ENCODE measurements at places on chromosomes 5 and 9.

DNA sequence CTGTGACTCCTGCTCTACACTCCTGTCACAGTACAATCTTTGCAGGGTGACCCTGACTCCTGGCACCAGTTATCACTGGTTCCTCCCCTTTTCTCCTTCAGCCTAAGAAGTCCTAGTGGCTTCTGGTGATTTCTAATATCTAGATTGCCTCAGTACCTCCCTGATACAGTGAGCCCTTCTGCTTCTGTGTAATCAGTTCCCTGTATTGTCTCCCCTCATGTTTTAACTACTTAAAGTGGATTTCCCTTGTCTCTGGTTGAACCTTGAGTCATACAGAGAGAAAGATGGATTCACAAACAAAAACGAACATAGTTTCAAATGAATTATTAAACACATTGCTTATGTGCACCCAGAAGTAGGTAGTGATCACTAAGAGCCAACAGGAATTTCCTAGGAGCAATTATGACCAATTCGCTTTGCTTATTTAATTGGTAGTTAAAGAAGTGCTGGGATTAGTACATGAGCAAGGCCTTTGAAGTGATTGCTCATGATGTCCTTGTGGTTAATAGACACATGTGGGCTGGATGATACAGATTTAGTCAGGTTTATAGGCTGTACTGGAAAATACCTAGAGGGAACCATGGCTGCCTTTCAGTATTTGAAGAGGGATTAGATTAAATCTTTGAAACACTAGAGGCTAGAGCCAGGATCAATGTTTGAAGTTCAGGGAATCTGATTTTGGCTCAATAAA lies 145.8 kb upstream of the MEF2C start:
- no peak for DNase-seq

GRCh38 chr9:29422438-29422837 lies 1849.2 kb upstream of the C9orf72 start:
- no peak for DNase-seq

GRCh38 chr9:116987721-116988485 lies 300.8 kb downstream of the TRIM32 start:
- no peak for DNase-seq

DNA sequence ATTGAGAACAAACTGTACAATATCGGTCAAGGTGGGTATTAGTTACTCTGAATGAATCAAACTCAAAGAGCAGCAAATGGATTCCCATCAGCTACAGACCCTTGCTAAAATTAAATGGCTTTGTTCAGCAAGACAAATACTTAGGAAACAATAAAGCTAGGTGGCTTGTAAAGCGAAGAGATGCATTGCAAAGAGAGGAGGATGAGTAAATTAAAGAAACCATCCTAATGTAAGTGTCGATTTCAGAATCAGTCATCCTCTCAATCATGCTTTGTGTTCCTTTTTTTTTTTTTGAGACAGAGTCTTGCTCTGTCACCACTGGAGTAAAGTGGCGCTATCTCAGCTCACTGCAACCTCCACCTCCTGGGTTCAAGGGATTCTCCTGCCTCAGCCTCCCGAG lies 359.2 kb upstream of the ZNF462 start:
- no peak for DNase-seq

DNA sequence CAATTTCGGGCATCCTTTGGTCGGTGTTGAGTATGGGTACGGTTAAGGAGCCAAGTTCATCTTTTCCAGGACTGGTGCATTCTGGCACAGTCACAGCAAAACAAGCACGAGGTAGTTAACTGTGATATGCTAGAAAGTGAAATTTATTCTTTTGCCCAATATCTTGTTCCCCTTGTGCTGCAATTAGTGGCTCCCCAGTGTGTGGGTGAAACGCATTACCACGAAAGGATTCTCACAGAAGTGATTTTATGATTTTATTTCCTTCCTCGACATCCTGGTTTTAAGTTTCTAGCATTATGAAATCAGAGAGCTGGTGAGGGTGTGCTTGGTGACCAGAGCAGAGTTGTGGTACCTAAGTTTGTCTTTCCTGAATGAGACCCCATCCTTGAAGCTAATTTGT lies 1.5 kb downstream of the FRMPD1 start:
- no peak for DNase-seq

- peak; percentile 57 for DNase-seq
These were observed 182.8 kb upstream of the TARS1 start for GRCh38 chr5:33257807-33258429.

GRCh38 chr5:154518438-154518867 lies 40.4 kb upstream of the HAND1 start:
- no peak for DNase-seq

GRCh38 chr9:6566409-6567139 lies 79.0 kb downstream of the GLDC start:
- DNase-seq, result peak; percentile 94

DNA sequence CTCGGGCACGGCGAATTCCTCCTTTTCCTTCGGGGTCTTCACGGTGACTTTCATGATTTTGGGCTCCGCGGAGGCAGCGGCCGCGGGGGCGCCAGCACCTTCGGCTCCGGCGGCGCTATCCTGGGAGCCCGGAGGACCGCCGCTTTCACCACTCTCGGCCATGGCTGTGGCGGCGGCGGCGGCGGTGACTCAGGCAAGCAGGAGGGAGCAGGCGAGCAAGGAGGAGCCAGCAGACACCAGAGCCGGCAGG lies 315 bp downstream of the UBQLN1 start:
- DNase-seq, result peak; percentile 62

DNA sequence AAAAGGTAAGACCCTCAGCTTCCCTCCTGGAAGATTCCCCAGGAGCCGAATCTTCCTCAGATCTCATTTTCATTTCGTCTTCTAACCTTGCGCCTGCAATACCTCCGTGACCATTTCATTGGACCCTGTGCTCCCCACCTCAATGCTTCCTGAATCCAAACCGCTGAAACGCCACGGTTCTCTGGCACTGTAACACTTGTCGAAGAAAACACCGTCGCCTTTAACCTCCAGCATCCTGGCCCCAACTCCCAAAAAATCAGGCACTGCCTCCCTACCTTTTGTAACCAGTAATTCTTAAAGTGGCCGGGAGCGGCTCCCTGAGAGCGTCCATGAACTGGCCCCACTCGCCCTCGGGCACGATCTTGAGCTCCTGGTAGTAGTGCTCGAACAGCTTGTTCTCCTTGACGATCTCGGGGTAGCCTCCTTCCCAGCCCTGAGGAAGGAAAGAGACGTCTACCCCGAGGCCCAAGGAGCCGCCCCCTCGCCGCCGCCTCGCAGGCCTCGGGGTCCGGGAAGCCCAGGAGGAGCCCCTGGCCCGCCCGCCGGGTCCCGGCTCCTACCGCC lies 438 bp downstream of the NSUN2 start:
- no peak for DNase-seq

GRCh38 chr5:159928122-159928909 lies 12.0 kb downstream of the ADRA1B start:
- peak; percentile 68 for DNase-seq

GRCh38 chr5:143870871-143871632 lies 59.1 kb downstream of the HMHB1 start:
- DNase-seq, result peak; percentile 29

DNA sequence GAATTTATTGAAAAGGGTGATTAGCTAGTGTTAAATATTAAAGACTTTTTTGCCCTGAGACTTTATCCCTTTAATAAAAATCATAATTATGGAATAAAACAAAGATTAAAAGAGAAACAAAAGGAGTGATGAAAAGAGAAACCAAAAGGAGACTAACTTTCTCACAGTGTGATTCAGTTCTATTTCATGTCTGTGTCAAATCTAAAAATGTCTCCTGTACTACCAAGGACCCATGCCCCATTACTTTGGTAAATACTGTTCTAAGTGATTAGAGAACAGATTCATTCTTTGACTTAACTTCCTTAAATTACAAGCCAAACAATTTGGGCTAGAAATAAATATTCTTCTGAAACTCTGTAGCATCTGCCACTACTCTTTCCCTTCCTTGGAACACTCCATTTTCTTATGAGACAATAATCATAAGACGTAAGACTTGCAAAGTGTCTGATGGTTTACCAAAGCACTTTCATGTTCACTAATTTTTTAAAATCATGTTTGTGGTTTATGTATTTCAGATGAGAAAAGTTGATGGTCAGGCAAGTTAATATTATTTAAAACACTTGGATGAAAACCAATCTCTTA lies 319.0 kb downstream of the EBF1 start:
- no peak for DNase-seq

DNA sequence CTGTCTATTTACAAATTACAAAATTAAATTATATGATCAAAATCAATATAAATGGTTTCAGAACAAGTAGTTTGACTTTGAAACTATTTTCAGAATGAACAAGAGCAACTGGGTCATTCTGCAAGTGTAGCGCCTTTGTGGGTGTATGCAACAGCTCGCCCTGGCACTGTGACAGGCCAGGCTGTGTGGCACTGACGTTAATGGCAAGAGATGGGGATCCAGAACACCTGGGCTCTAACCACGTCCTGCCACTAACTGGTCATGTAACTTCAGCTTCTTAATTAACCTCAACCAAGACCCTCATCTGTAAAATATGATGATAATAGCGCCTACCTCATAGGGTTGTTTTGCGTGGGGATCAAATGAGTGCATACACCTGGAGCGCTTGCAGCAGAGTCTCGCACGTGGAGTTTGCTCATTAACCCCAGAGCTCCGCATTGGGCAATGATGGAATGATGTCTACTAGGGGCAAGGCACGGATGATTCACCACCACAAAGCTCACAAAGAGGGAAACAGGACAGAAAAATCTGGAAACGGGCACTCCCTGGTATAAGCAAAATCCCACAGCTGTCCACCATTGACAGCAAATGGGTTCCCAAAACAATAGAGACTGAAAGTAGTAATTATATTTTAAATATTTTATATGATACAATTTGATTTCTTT lies 639.4 kb downstream of the SEMA5A start:
- peak; percentile 54 for DNase-seq

DNA sequence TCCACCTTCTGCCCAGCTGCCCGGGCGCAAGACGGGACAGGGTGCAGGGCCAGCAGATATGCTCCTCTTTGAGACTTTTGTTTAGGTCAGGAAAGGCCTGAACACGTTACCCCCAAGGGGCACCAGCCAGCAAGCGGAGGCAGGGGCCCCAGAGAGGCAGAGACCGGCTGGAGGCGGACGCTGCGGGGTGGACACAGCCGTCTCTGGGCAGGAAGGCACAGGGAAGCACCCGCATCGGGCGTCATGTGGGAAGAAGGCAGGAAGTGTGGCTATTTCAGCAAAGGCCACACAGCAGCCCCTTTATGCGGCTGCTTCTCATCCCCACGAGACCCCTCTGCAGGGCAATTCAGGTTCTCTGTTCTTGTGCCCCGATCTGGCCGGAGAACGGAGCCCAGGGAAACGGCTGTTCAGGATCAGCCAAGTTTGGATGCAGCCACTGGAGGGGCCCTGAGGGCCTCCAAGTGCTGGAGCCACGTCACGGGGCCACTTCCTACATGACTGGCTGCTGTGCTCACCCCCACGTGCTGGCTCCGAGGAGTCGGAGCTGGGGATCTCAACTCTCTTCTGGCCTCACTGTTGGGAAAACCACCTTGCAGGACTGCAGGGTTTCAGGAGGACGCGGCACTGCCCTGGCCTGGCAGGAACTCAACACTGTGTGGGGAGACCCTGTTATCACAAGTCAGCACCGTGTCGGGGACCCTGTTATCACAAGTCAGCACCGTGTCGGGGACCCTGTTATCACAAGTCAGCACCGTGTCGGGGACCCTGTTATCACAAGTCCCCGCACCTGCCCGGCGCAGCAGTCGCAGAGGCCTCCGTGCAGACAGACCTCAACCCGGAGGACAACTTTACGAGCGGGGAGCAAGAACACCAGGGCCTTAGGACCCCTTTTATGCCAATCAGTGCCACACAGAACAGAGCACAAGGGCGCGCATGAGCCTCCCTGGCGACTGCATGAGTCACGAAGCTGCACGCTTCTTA lies 44.4 kb downstream of the SLC12A7 start:
- DNase-seq, result no peak

DNA sequence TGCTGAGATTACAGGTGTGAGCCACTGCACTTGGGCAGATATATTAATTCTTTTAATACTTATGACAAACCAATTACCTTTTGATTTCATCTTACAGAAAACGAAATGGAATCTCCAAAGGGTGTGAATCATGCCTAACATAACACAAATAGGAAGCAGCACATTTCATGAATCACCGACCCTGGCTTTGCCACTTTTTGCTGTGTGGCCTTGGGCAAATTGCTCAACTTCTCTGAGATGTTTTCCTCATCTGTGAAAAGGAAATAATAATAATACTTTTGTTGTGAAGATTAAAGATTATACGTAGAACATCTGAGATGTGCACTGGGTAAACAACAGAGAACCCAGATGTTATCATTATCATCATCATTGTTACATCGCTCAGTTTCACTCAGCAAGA lies 50.7 kb upstream of the FREM1 start:
- DNase-seq, result no peak

GRCh38 chr9:95468791-95469190 lies 48.0 kb downstream of the PTCH1 start:
- no peak for DNase-seq

- DNase-seq, result no peak
These were observed 91.6 kb downstream of the UBE2QL1 start for GRCh38 chr5:6540111-6540827.

GRCh38 chr9:68709291-68710110 lies 4.5 kb downstream of the PIP5K1B start:
- DNase-seq, result no peak

DNA sequence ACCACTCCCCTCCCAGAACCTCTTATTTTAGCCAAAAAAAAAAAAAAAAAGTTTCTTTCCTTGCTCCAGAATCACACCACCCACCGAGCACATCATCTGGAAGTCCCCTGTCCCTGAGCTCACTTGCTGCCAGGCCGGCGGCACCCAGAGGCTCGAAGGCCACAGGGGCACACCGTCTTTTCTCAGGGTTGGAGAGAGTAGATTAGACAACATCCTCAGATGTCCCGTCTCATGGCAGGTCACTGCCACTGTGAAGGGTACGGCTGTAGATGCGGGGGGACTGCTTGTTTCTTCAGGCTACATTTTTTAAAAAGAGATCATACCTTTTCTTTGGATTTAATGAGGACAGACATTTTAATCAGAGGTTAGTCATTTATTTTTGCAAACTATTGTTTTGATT lies 109.0 kb downstream of the MVB12B start:
- DNase-seq, result no peak

- DNase-seq, result no peak
These were observed 438 bp downstream of the SOX30 start for GRCh38 chr5:157651623-157652376.

DNA sequence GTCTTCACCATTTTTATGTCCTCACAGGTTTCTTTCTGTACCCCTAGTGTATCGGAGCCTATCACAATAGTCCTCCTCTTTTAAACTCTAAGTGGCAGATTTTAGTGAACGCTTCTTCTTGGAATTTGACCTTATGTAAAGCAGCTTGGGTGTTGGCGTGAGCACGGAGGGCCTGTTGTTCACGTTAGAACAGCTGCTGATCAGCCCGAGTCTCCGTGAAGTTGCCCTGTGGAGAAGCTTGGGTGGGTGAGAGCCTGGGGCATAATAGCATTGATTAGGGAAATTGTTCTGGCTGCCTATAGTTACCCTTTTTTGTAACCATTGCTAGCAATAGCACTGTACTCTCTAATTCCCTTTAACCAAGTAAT lies 167.0 kb upstream of the OTULINL start:
- DNase-seq, result no peak

Measured in NCI-H226 (cell line).